ENCODE measurements at places on chromosomes 12 and 14.

DNA sequence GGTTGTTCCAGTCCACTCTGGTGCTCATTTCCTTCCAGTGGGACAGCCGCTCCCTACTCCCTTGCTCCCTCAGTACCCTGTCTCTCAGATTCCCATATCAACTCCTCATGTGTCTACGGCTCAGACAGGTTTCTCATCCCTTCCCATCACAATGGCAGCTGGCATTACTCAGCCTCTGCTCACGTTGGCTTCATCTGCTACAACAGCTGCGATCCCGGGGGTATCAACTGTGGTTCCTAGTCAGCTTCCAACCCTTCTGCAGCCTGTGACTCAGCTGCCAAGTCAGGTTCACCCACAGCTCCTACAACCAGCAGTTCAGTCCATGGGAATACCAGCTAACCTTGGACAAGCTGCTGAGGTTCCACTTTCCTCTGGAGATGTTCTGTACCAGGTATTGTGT, 69.9 kb downstream of the RAD52 start:
- no peak for DNase-seq

DNA sequence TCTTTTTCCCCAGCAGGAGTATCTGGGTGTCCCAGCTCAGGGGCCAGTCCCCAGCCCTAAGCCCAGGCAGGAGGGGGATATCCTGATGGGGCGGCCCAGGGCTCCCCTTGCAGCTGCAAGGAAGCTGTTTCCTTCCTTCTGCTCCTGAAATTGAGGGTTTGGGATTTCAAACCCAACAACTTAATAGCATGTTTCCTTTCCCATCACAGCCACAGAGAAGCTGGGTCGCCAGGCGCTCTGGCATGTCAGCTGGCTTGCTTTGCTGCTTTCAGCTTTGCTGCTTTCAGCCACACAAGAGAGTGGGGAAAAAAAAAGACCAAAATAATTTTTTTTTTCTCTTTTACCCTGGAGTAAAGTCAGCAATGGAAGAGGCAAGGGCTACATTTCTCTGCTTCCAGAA, 30.0 kb downstream of the HVCN1 start:
- no peak for DNase-seq

- no peak for DNase-seq
These were observed 175.2 kb upstream of the ATP2B1 start for GRCh38 chr12:89883630-89884389.

DNA sequence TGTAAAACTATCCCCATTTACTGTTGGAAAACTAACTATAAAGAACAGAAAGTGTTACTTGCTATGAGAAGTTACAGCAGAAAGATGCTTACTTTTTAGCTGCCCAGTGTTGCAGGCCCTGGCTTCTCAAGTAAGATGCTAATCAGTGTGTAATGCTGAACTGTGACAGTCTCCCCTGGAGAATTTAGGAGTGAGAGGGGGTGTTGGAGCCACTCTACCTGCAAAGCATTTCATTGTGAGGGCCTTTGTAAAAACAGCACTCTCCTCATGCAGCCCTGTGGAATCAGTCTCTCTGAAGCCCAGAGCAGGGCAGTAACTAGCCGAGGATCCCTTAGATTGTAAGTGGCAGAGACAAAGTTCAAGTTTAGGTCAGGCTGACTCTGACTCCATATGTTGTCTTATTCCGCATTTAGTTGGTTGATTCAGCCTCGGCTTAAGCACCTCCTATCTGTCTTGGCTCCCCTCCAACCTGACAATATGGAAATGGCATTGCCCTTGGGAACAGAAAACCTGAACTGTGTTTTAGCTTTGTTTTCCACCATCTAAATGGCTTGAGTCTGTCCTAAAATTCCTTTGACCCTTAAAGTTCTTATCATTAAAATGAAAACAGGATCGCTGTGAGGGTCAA, 141.3 kb downstream of the PRKCH start:
- DNase-seq, result no peak

- no peak for DNase-seq
These were observed 74.9 kb upstream of the MED13L start for GRCh38 chr12:116352315-116352835.

GRCh38 chr12:76144245-76144549, 59.7 kb upstream of the NAP1L1 start:
- DNase-seq, result peak; percentile 36

GRCh38 chr14:77970646-77971045, 170.7 kb downstream of the ADCK1 start:
- no peak for DNase-seq

GRCh38 chr14:67010602-67011001, 178.6 kb upstream of the GARIN2 start:
- no peak for DNase-seq

GRCh38 chr12:31245822-31246469, 80.0 kb downstream of the SINHCAF start:
- no peak for DNase-seq

DNA sequence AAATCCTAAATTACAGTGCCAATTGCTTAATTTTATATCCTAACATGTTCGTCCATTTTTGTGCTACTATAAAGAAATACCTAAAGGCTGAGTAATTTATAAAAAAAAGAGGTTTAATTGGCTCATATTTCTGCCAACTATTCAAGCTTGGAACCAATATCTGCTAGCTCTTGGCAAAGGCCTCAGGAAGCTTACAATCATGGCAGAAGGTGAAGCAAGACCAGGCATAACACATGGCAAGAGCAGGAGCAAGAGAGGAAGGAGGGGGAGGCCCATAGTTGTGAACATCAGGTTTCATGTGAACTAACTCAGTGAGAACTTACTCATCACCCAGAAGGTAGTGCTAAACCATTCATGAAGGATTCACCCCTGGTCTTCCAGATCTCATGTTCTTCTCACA, 494.3 kb downstream of the CCER1 start:
- DNase-seq, result no peak

DNA sequence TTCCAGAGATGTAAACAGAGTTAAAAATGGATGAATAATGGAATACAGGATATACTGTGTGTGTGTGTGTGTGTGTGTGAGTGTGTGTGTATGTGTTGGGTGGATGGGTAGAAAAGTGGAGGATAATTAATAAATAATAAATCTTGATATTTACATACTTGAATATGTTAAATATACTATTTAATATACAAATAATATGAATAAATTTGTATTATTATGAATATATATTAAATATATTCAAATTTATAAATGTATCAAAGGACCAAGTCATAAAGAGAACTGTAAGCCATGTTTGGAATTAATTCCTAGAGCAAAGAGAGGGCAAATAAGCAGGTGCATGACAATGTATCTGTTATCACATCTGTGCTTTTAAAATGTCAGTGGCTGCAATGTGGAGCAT, 225.3 kb downstream of the ALG10B start:
- no peak for DNase-seq

DNA sequence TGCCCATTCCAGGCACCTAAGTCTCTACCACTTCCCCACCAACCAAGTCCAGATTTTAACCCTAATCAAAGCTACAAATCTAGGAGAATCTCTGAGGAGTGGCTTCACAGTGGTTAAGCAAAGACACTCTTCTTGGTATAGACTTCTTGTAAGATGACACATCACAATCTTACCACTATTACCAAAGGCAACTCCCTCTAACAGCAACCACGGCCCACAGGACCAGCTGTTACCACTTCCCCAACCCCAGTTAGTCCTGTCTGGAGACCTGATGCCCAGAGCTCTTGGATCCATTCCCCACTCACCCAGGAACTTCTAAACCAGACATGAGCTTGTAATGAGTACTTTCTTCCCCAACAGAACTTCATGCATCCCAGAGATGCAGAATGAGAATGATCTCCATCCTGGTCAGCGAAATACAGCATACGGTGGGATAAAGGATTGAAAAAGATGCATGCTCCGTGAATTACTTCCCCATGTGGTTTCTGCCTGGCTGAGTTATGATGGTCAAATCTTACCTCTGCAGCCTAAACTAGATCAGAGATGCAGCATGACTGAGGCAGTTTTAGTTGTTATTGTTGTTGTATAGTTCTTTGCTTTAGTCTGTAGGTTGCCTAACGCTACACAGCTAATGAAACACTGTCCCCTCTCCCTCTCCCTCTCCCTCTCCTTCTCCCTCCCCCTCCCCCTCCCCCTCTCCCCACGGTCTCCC, 87.7 kb upstream of the FOXN3 start:
- DNase-seq, result peak; percentile 88

Data from inflammatory macrophage treated with lipopolysaccharide for 4 hours (primary cell).